LNCaP clone FGC (cell line): ENCODE measurements at places on chromosomes 7 and 10.

- DNase-seq = peak; percentile 1
These were observed 187.7 kb upstream of the VSTM2A start for GRCh38 chr7:54354436-54354835.

- no peak for DNase-seq
These were observed 35.8 kb downstream of the DNAJC9 start for GRCh38 chr10:73211106-73211811.

DNA sequence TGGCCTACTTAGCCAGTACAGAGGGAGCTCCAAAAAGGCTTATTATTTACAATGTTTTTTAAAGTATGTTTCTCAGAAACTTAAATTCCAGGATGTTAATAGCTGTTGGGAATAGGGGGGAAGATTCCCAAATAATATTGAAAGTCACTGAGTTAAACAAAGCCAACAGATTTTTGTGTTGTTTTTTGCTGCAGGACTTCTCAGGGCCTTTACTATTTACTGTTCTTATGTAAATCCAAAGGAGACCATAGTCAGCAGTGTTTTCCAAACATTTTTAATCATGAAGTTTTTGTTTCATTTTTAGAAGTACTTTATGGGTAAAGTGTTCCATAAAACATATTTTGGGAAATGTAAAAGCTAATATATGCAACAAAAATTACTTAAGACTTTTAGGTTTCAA is 100.4 kb upstream of the GSDME start:
- DNase-seq = no peak

DNA sequence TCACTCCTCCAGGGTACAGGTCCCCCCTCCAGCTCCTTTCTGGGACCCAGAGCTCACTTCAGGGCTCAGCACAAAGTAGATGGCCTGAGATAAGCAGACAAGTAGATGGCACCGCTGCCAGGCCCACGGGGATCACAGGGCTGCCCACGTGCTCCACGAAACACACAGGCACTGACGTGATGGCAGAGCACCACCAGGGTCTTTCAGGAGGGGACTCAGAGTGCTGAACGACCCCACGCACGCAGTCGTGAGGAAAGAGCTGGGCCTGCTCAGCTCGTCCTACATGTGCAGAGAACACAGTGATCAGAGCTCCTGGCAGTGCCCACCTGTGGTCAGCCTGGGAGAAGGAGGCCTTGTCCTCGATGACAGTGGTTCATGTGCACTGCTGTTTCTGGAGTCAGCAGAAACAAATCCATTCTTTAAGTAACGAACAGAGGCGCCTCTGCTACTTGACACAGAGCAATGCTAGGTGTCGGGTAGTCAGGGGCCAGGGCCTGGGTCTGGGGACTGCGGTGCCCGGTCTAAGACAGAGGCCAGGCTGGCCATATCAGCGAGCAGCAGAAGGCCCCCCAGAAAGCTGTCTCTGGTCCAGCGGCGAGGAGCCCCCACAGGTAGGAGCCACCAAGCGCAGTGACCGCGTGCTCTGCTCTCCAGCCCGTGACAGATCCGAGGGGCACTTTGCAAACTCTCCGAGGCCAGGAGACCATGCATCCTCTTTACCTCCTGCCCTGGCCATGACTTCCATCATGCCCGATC is 129.8 kb upstream of the FAM20C start:
- no peak for DNase-seq

DNA sequence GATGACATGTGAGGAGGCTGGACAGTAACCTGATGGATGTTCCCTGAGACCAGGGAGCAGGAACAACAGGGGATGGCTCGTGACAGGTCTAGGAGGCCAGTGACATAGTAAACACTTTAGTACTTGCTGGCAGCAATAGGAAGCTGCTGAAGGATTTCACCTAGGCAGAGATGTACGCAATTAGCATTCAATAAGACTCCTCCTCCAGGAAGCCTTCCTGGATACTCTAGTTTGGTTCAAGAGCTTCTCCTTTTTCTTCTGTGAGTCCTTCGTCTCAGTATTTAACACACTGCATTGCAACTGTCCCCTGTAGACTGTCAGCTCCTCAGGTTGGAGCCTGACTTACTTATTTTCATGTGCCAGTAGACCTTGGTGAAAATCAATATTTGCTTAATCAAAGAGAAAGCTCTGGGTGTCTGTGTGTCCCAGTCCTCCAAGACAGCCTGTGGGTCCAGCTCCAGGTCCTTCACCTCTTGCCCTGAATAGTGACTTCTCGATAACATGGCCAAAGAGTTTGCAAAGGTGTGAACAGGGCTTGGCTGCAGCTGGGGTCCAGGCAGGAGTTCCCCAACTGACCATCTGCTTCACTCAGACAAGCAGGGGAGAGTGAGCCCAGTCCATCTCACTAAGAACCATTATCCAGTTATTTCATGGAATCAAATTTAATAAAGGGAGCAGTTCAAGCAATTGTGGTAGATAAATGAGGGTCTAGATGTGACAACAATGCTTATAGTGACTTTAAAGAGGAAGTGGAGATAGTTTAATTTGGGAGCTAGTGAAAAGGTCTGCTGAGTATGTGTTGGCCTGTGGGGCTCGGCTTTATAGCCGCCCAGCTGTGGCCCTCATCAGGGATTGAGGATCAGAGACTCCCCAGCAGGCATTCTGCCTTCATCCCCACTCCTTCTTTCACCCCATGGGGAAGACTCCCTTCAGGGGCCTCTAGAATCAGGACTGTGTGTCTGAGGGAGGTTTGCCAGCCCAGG is 9.4 kb downstream of the TMEM273 start:
- DNase-seq = no peak

- no peak for DNase-seq
These were observed 233.7 kb upstream of the PHYHIPL start for GRCh38 chr10:58942724-58943123.

DNA sequence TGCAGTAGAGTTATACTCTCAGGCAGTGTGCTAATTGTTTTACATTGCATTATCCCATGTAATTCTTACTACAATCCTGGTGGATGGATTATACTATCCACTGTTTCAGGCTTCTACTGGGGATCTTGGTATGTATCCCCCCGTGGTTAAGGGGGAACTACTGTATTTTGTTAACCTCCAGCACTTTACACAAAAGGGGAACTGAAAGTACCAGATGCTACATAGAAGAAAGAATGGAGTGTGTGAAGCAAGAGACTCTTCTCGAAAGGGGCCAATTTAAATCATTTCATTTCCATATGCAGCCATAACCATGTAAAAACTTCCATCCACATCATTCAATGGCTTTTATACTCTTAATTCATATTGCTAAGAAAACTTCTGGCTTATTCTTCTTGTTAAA is 69.4 kb downstream of the C1GALT1 start:
- no peak for DNase-seq

DNA sequence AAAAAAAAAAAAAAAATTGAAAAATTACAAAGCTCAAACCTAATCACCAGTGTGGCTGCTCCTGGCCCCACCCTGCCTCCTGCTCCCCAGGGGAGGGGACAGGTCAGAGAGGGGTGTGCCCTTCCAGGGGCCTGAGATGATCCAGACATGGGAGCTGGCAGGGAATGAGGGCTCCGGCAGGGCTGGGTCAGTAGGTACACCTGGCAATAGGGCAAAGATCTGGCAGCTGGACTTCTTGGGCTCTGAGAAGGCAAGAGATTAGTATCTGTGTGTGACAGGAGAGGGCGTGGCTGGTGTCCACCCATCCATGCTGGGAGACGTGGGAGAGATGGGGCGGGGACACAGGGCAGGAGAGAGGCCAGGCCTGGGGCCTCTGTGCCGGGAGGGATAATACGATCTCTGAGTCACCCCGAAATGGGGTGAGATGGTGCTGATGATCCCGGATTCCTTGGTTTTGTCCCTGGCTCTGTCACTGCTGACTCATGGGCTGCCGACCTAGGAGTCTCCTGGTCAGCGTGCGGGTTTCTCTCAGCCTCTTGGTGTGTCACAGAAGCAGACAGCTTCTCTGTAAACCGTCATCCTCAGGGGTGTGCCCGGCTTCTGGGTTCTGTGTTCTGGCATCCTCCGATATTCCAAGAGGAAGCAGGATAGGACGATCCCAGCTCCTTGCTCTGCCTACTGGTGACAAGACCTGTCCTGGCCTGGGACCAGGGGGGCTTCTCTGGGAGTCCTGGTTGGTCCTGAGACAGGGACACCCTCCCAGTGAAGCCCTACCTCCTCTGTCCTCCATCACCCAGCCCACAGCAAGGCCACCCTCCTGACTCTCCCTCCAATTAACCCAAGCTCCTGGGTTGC is 8.2 kb upstream of the CLDN4 start:
- DNase-seq = peak; percentile 89

DNA sequence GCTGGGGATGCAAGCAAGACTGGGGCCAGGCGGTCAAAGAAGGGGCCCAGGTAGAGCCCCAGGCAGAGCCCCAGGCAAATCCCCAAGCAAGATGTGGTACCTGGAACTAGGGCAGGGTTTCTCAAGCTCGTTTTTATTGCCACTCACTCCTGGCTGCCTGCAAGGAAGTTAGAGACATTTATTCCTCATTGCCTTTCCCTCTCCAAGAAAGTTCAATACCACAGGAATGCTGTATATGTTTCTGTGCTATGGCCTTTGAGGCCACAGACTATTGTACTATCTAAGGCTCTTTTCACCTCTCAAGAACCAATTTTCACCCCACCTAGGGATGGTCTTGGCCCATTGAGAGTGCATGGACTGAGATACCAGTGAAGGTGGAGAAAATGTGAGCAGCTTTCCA is 71.3 kb downstream of the TACC2 start:
- no peak for DNase-seq
